Tibial artery (tissue), 4 donors: ENCODE measurements at places on chromosomes 13 and 19.

DNA sequence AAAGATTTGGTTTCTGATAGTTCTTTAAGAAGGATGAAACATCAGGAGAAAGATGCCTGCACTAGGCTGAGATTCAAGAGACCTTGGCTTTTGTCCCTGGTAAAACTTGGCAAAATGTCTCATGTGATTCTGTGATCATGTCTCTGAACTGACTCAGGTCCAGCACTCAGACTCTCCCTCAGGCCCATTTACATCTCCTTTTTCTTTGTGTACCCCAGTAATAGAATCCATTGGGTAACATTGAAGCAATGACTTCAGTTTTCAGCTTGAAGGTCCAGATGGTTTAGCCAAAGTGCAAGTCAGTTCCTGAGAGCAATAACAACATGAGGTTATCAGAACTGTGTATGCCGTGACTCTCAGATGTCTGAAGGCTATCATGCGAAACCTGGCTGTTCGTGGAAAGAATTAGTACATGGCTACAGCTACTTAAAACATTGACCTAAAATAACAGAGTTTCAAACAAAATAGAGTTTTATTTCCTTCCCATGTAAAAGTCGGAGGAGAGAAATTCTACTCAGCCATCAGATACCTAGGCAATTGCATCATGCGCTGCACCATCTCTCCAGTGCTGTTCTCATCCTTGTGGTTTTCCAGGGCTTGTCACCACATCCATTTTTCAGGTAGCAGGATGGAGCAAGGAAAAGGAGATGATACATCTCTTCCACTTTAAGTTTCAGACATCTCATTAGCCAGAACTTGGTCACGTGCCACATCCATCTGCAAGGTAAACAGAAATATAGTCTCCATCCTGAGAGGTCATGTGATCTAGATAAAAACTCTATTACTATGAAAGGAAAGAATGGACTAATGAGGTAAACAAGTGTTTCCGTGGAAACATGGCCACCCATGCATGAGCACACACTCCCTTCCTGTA, 117.3 kb downstream of the POSTN start:
- no peak for DNase-seq

DNA sequence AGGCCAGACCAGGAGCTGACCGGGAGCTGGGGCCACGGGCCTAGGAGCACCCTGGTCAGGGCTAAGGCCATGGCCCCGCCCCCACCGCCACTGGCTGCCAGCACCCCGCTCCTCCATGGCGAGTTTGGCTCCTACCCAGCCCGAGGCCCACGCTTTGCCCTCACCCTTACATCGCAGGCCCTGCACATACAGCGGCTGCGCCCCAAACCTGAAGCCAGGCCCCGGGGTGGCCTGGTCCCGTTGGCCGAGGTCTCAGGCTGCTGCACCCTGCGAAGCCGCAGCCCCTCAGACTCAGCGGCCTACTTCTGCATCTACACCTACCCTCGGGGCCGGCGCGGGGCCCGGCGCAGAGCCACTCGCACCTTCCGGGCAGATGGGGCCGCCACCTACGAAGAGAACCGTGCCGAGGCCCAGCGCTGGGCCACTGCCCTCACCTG, 6.6 kb downstream of the SPHK2 start:
- DNase-seq, result no peak

DNA sequence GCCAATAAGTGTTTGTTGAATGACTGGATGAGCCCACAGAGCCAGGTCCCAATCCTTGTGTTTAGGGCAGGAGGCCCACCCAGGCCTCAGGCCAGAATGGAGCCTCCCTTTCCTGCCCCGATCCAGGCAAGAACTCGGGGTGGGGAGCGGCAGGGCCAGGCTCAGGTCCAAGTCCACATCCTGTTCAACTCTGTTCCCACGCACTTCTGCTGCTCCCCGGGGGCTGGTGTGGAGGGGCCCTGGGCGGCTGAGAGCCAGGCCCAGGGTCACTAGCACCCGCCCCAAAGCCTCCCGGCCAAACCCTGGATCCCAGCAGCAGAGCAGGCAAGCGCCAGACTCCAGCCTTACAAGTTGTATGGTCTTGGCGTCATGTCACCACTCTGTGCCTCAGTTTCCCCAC, 8.0 kb downstream of the ANGPTL8 start:
- peak; percentile 76 for DNase-seq

- no peak for DNase-seq
Measured at GRCh38 chr19:34793565-34793964, 20.6 kb upstream of the ZNF599 start.

DNA sequence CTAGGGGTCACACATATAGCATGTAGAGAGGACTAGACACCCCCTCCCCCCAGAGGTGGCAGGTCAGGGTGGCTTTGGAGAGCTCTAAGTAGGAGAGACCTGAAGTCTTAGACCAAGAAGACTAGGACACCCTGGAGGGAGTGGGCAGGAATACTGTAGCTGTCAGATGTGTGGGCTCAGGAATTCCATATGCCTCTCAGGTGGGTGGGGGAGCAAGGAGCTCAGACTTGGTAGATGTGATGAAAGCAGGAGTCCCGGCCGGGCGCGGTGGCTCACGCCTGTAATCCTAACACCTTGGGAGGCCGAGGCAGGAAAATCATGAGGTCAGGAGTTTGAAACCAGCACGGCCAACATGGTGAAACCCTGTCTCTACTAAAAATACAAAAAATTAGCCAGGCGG, 1.6 kb downstream of the CRB3 start:
- no peak for DNase-seq

DNA sequence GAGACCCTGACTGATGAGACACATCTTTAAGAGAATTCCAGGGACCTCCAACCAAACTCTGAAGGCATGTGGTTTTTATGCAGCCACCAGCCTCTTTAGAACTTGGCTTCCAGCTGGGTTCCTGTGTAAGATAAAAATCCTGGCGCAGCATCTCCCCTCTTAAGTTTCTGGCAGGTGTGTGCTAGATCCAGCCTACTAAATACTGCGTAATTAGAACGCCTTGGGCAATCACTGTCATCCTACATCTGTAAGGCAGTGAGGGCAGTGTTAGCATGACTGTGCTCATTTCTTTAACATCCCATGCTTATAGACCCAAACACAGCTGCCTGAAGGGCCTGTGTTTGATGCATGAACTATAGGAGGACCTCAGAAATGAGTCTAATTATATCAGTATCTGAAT, 173.5 kb upstream of the OBI1 start:
- DNase-seq, result no peak

DNA sequence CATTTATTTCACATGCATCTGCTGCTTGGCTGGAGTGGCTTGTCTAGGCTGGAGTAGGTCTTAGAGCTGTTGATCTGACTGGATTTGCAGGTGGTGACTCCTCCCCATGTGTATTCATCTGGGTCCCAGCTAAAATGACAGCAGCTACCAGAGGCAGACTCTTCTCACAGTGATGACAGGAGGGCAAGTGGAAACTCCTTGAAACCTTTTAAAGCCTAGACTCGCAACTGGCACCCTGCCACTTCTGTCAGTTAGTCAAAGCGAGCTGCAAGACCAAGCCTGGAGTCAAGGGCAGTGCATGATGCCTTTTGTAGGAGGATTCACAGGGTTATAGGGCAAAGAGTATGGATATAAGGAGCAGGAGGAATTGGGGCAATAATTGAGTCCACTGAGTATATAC, 65.2 kb downstream of the TEX26 start:
- no peak for DNase-seq

GRCh38 chr13:31923134-31923763, 108.3 kb upstream of the FRY start:
- DNase-seq, result no peak

GRCh38 chr13:52736891-52737290, 2.7 kb downstream of the CNMD start:
- no peak for DNase-seq
